ENCODE measurements at places on chromosomes 5 and 9. TPM values are rescaled to one million over a fixed set of nuclear protein-coding genes. Genes with fewer than 3 reads are reported as not detected.

Gene ALDH1A1
- total RNA-seq, result 1,650 TPM

Gene CDH6
- total RNA-seq, result 0.56 TPM

Gene NDUFA8
- total RNA-seq, result 48.5 TPM

Gene SPATA31E1
- total RNA-seq, result not detected

Gene LHX2
- not detected for total RNA-seq

Gene AQP3
- 0.51 TPM for total RNA-seq

Gene ABCA1
- 35.7 TPM for total RNA-seq
